ENCODE measurements at places on chromosomes 6 and 20. TPM values are rescaled to one million over a fixed set of nuclear protein-coding genes. Genes with fewer than 3 reads are reported as not detected.

The CDKAL1 gene
- total RNA-seq: 11.9 TPM

DNA sequence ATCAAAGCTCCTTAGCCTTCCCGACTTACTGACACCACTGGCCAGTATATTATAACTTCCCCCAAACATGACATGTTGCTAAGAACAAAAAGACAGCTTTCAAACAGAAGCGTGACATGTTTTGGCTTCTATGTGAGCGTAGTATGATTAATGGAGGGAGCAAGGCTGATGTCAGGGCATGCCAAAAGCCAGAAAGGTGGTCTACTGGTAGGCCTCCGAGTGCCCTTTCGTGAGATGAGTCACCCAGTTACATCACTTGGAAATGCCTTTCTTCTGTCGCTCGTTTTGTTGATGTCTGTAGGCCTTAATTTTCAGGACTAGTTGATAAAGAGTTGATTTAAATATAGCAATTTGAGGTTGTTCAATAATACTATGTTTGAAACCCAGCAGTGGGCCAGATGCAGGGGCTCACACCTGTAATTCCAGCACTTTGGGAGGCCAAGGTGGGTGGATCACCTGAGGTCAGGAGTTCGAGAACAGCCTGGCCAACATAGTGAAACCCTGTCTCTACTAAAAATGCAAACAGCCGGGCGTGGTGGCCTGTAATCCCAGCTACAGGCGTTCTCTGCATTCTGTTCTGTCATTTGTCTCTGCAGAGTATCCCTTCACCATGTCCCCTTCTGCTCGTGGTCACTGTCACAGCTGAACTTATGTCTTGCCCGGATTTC lies 53.3 kb downstream of the CNKSR3 start:
- no peaks in the 10 kb centered on the region for H3K36me3 ChIP-seq
- DNase-seq: no peak
- no peak overlapping the region for H3K4me3 ChIP-seq
- peaks cover 41% of the 10 kb centered on the region for H3K4me1 ChIP-seq
- H3K27me3 ChIP-seq: no peaks in the 10 kb centered on the region

The ENTPD6 gene
- 66.5 TPM for total RNA-seq

- H3K36me3 ChIP-seq: peaks cover 22% of the 10 kb centered on the region
- H3K4me1 ChIP-seq: peaks cover 27% of the 10 kb centered on the region
- H3K27me3 ChIP-seq: no peaks in the 10 kb centered on the region
- DNase-seq: no peak
These were observed 9.1 kb downstream of the BCL2L1 start for GRCh38 chr20:31713312-31714273.

The RPL7L1 gene
- total RNA-seq: 34.8 TPM

GRCh38 chr6:64479134-64479533 lies 843.5 kb downstream of the PHF3 start:
- H3K4me1 ChIP-seq: no peaks in the 10 kb centered on the region
- H3K4me3 ChIP-seq: no peak overlapping the region
- no peak overlapping the region for H3K27ac ChIP-seq
- DNase-seq: no peak
- H3K36me3 ChIP-seq: no peaks in the 10 kb centered on the region

GRCh38 chr6:162697872-162698403 lies 29.6 kb downstream of the PRKN start:
- H3K4me3 ChIP-seq: no peak overlapping the region
- no peak for DNase-seq
- no peaks in the 10 kb centered on the region for H3K4me1 ChIP-seq
- H3K27me3 ChIP-seq: no peaks in the 10 kb centered on the region
- no peak overlapping the region for H3K27ac ChIP-seq
- no peaks in the 10 kb centered on the region for H3K36me3 ChIP-seq

The TUBB1 gene
- total RNA-seq: not detected

GRCh38 chr6:134840086-134840867 lies 109.6 kb downstream of the ALDH8A1 start:
- no peak for DNase-seq
- no peaks in the 10 kb centered on the region for H3K27me3 ChIP-seq

DNA sequence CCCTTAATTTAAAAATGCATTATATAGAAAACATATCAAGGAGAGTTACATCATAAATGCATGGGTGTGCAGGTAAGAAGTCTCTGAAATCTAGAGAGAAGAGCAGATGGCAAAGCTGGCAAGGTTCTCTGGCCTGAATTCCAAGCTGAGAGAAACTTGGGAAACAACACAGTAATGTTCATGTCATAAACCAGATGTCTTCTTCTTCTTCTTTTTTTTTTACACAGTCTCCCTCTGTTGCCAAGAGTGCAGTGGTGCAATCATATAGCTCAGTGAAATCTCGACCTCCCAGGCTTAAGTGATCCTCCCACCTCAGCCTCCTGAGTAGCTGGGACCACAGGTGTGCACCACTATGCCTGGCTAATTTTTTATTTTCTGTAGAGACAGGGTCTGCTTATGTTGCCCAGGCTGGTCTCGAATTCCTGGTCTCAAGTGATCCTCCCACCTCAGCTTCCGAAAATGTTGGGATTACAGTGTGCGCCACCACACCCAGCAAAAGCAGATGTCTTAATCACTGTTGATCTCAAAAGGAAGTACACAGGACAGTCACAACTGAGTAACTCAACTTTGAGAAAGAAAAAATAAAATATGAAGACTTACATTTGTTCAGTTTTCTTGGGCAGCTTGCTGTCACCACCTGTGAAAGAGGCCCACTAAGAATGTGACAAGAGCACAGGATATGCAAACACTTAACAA lies 77.3 kb downstream of the DNAAF9 start:
- H3K27ac ChIP-seq: no peak overlapping the region
- no peak overlapping the region for H3K4me3 ChIP-seq
- no peak for DNase-seq

GRCh38 chr6:100234625-100235024 lies 230.1 kb downstream of the SIM1 start:
- no peak overlapping the region for H3K4me3 ChIP-seq
- no peaks in the 10 kb centered on the region for H3K36me3 ChIP-seq
- H3K27me3 ChIP-seq: no peaks in the 10 kb centered on the region
- no peaks in the 10 kb centered on the region for H3K4me1 ChIP-seq

DNA sequence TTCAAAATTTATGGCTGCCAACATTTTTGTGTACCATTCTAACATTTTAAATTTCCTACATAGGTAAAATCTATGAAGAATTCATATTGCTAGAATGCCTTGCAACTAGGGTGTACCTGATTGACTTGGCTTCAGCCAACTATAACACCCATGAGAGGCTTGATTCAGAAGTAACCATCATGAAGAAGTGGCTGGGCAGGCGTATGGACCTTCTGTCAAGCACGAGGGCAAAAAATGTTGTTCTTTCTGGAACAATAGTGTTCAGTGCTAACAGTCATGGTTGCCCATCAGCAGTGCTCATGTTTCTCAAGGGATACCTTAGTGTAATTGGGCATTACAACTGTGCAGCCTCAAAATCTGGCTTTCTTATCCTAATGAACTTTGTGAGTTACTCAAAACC lies 42.9 kb downstream of the ID4 start:
- H3K4me3 ChIP-seq: no peak overlapping the region
- H3K27ac ChIP-seq: no peak overlapping the region
- H3K4me1 ChIP-seq: no peaks in the 10 kb centered on the region
- no peaks in the 10 kb centered on the region for H3K36me3 ChIP-seq

- H3K36me3 ChIP-seq: peaks cover 12% of the 10 kb centered on the region
- DNase-seq: no peak
- H3K27me3 ChIP-seq: no peaks in the 10 kb centered on the region
- H3K4me3 ChIP-seq: no peak overlapping the region
These were observed 143.0 kb downstream of the FIG4 start for GRCh38 chr6:109834131-109834530.

GRCh38 chr6:26045065-26045927 lies 41.9 kb upstream of the HFE start:
- H3K4me1 ChIP-seq: no peaks in the 10 kb centered on the region
- H3K27me3 ChIP-seq: no peaks in the 10 kb centered on the region
- peak overlapping the region; percentile 97 for H3K27ac ChIP-seq

DNA sequence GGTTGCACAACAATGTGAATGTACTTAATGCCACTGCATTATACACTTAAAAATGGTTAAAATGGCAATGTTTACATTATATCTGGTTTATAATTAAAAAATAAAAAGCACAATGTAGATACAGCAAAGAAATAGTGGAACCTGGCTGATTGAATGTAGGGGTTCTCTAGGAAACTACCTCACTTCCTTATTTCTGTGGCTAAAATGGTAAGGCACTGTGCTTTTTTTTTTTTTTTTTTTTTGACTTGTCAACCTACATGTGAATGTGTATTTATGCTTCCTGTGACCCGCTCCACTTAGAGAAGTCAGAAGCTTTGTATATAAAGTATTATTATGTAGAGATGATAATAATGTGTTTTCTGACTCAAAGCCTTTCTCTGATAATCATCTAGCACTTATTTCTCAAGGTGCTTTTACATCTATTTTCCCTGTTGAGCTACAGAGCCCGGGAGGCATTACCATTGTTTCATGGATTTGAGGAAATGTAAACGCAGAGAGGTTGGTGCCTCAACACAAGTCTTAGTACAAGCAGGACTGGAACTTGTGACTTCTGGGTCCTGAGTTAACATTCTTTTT lies 55.0 kb downstream of the SOX4 start:
- no peak for DNase-seq
- H3K4me3 ChIP-seq: no peak overlapping the region
- no peaks in the 10 kb centered on the region for H3K36me3 ChIP-seq
- no peak overlapping the region for H3K27ac ChIP-seq
- no peaks in the 10 kb centered on the region for H3K27me3 ChIP-seq

DNA sequence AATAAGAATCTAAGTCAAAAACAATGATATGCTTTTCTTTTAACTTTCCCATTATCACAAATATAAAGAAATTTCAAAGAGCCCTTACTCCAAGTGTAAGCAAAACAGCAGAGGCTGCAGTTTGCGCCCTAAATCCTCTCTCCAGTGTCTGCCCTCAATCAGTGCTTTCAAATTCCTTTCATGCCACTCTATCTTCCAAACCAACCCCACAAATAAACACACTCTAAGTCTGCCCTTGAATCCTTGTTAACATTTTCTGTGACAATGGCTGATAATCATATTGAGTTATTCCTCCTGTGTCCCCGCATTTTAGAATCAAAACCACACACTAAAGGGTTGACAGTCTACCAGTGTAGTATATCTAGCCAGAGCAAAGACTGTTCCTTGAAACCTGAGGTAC lies 317.9 kb upstream of the MARCKS start:
- no peaks in the 10 kb centered on the region for H3K27me3 ChIP-seq
- DNase-seq: no peak
- no peak overlapping the region for H3K27ac ChIP-seq
- H3K36me3 ChIP-seq: no peaks in the 10 kb centered on the region
- H3K4me1 ChIP-seq: no peaks in the 10 kb centered on the region
- no peak overlapping the region for H3K4me3 ChIP-seq

The SS18L1 gene
- total RNA-seq: 39.8 TPM

DNA sequence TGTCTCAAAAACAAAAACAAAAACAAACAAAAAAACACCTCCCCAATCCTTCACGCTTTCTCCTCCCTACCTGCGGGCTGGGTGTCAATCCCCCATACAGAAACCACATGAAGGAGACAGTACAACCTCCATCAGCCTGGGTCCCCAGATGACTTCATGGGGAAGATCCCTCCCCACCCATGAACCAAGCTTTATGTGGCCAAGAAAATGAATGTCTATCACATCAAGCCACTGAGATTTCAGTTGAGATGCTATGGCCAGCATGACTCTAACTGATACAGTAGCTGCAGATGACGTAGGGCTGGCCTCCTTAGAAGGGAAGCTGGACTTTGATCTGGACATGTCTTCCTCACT lies 21.2 kb upstream of the BNIP5 start:
- DNase-seq: no peak
- peaks cover 27% of the 10 kb centered on the region for H3K4me1 ChIP-seq
- H3K27ac ChIP-seq: peak overlapping the region; percentile 59
- no peaks in the 10 kb centered on the region for H3K27me3 ChIP-seq
- no peaks in the 10 kb centered on the region for H3K36me3 ChIP-seq

DNA sequence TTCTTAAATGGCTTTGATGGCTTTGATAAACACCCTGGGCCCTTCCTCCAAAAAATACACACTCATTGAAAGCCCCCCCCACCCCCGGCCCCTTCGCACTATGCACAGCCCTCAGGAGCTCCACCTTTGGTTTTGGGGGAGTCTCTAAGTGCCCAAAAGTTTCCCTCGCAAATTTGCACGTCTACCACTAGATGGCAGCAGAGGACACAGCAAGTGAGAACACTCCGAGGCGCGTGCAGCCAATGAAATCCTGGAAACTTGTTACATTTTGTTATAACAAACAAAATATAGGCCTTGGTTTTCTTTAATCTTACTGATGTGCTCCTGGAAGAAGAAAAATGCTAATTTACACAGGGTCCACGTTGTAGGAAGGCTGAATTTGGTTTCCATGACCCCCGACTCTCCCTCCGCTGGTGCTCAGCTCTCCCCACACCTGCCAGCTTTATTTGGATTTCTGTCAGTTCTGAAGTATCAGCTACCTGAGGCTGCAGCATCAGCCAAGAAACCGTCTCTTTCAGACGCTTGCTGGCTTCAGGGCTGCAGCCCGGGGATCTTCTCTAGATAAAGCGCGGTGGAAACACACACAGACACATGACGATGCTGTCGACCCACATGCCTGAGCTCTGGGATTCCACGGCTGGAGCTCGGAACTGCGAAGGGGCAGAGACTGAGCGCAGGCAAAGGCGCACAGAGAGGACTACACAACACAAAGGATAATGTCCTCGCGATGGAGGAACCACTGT lies 148.3 kb upstream of the RPS6KA2 start:
- H3K27me3 ChIP-seq: no peaks in the 10 kb centered on the region
- H3K27ac ChIP-seq: no peak overlapping the region
- H3K4me3 ChIP-seq: no peak overlapping the region
- H3K4me1 ChIP-seq: no peaks in the 10 kb centered on the region

GRCh38 chr6:168201383-168201782 lies 118.2 kb downstream of the DACT2 start:
- H3K27me3 ChIP-seq: no peaks in the 10 kb centered on the region
- H3K27ac ChIP-seq: no peak overlapping the region
- no peak overlapping the region for H3K4me3 ChIP-seq

DNA sequence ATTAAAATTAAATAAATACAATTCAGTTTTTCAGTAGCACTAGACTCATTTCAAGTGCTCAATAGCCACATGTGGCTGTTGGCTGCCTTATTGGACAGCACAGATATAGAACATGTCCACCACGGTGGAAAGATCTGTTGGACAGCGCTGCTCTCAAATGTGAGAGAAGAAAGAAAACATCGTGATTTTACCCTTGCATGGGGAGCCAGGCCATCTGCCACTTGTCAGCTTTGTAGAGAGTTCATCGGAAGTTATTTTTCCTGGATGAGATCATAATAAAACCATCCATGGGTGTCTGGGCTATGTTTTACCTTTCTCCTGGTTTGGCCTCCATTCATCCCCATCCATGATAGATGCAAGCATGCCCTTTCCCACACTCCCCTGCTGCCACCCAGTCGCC lies 5.8 kb upstream of the KIF3B start:
- no peaks in the 10 kb centered on the region for H3K27me3 ChIP-seq
- no peaks in the 10 kb centered on the region for H3K4me1 ChIP-seq
- DNase-seq: no peak
- H3K4me3 ChIP-seq: no peak overlapping the region
- H3K36me3 ChIP-seq: no peaks in the 10 kb centered on the region

- no peak for DNase-seq
- no peak overlapping the region for H3K4me3 ChIP-seq
- H3K4me1 ChIP-seq: no peaks in the 10 kb centered on the region
These were observed 11.3 kb downstream of the MDFI start for GRCh38 chr6:41649596-41649995.

- no peaks in the 10 kb centered on the region for H3K27me3 ChIP-seq
- no peak for DNase-seq
- no peaks in the 10 kb centered on the region for H3K4me1 ChIP-seq
These were observed 41.8 kb upstream of the BMP6 start for GRCh38 chr6:7684076-7684475.

- no peak for DNase-seq
- no peaks in the 10 kb centered on the region for H3K4me1 ChIP-seq
- H3K36me3 ChIP-seq: no peaks in the 10 kb centered on the region
- no peak overlapping the region for H3K4me3 ChIP-seq
- no peaks in the 10 kb centered on the region for H3K27me3 ChIP-seq
These were observed 131.6 kb downstream of the PHACTR3 start for GRCh38 chr20:59735917-59736316.
